ENCODE measurements at places on chromosomes 16 and 17. TPM values are rescaled to one million over a fixed set of nuclear protein-coding genes. Genes with fewer than 3 reads are reported as not detected.

Gene KRT20
- total RNA-seq: not detected

Gene CMTM1
- total RNA-seq: 3.4 TPM

Gene SECTM1
- 101 TPM for total RNA-seq

Gene CDH5
- total RNA-seq: not detected

Gene ITGB3
- 40.4 TPM for total RNA-seq

Gene KRTAP3-2
- not detected for total RNA-seq

Gene PHOSPHO1
- not detected for total RNA-seq

Gene ZNF423
- total RNA-seq: 2.4 TPM

Gene CACNG5
- not detected for total RNA-seq

Gene OTOP3
- not detected for total RNA-seq

Gene CCDC200
- not detected for total RNA-seq

Gene PRAC1
- total RNA-seq: not detected

Gene TP53TG3E
- total RNA-seq: not detected

Gene SLC9A5
- 3.0 TPM for total RNA-seq

Gene GPR179
- not detected for total RNA-seq

Gene CEMP1
- total RNA-seq: not detected

Gene SAP30BP
- total RNA-seq: 70.8 TPM

Gene CCL5
- 0.16 TPM for total RNA-seq

Gene ZSCAN10
- total RNA-seq: not detected

Gene GPR142
- total RNA-seq: not detected

Gene EME1
- 0.85 TPM for total RNA-seq

Gene CDH11
- total RNA-seq: 887 TPM

Gene YBX2
- not detected for total RNA-seq

Gene NPIPB9
- total RNA-seq: 2.7 TPM

Gene ACAP1
- 0.97 TPM for total RNA-seq

Gene MC1R
- 9.6 TPM for total RNA-seq

Gene XYLT1
- 42.3 TPM for total RNA-seq

Gene RSPRY1
- 61.7 TPM for total RNA-seq

Gene SPAG7
- total RNA-seq: 30.2 TPM

Gene HSF5
- under 0.01 TPM for total RNA-seq

Gene CTRL
- 1.1 TPM for total RNA-seq

Gene ABCC3
- total RNA-seq: 24.8 TPM

Gene TPSD1
- not detected for total RNA-seq

Gene LRRC37A
- 0.73 TPM for total RNA-seq

Gene SP2
- 2.8 TPM for total RNA-seq

Gene TERF2IP
- 32.5 TPM for total RNA-seq

Gene SDK2
- 1.5 TPM for total RNA-seq

Gene NPIPA5
- 0.36 TPM for total RNA-seq

Gene CNTD1
- not detected for total RNA-seq

Gene ADORA2B
- total RNA-seq: 10.4 TPM

Gene PRSS27
- 1.8 TPM for total RNA-seq

Gene ARHGDIG
- total RNA-seq: not detected

Gene AOC2
- total RNA-seq: 1.3 TPM

Gene KRTAP1-5
- total RNA-seq: 1.5 TPM

Gene FTO
- 291 TPM for total RNA-seq

Gene METRN
- total RNA-seq: 48.5 TPM

Gene KRTAP3-1
- total RNA-seq: not detected

Gene PDILT
- total RNA-seq: not detected

Gene ADAM11
- total RNA-seq: 1.3 TPM

Gene ZNF771
- total RNA-seq: 10.8 TPM

Gene ARHGAP44
- total RNA-seq: 1.6 TPM

Gene CEP295NL
- total RNA-seq: 6.2 TPM
